ENCODE measurements at places on chromosomes 1 and 21.

DNA sequence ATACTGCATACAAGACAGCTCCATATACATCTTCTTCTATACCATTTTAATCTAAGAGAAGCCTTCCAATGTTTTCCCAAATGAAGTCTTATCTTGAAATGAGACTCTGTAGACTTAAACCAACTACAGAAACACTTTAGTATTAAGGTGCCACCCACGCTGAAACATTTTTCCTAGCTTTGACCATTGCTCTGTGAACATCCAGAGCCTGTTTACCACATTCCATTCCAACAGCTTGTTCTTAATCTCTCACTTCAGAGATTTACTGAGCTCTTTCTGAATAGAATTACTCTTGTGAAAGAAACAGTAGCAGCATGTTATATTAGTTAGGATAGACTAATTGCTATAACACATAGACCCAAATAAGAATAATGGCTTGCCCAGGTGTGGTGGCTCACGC, 19.6 kb upstream of the POGZ start:
- no peak overlapping the region for H3K4me3 ChIP-seq
- H3K27me3 ChIP-seq = no peaks in the 10 kb centered on the region
- H3K36me3 ChIP-seq = peaks cover 4% of the 10 kb centered on the region
- H3K4me1 ChIP-seq = no peaks in the 10 kb centered on the region

GRCh38 chr1:164228928-164229327, 330.1 kb upstream of the PBX1 start:
- H3K27ac ChIP-seq = no peak overlapping the region
- no peaks in the 10 kb centered on the region for H3K4me1 ChIP-seq
- no peak for DNase-seq
- H3K4me3 ChIP-seq = no peak overlapping the region

GRCh38 chr21:23743821-23744220, 1863.5 kb downstream of the MRPL39 start:
- DNase-seq = no peak
- H3K27ac ChIP-seq = no peak overlapping the region
- peaks cover 11% of the 10 kb centered on the region for H3K36me3 ChIP-seq
- H3K4me3 ChIP-seq = no peak overlapping the region
- H3K4me1 ChIP-seq = no peaks in the 10 kb centered on the region

- no peaks in the 10 kb centered on the region for H3K36me3 ChIP-seq
- H3K4me1 ChIP-seq = no peaks in the 10 kb centered on the region
- no peak overlapping the region for H3K27ac ChIP-seq
These were observed 60.6 kb upstream of the LRRC8B start for GRCh38 chr1:89464008-89464407.

GRCh38 chr1:43858324-43858723, 75.3 kb upstream of the ARTN start:
- H3K4me3 ChIP-seq = no peak overlapping the region
- H3K27me3 ChIP-seq = peaks cover 3% of the 10 kb centered on the region
- H3K27ac ChIP-seq = no peak overlapping the region
- no peaks in the 10 kb centered on the region for H3K4me1 ChIP-seq
- no peaks in the 10 kb centered on the region for H3K36me3 ChIP-seq

DNA sequence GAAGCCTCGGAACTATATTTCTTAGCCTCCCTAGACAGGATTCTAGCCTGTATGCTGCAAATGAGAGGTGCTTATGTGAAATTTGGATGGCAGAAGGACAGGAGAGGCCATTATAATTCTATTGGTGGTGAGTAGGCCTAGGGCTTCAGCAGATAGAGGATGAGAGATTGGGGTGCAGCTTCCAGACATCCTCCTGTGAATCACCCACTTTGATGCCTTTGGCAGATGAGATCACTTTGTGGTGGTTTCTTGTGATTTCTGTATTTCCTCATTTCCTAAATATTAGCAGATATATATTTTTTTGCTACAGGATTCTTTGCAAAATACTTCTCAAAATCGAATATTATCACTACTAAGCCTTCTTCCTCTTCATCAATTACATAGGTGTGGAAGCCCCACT, 37.3 kb downstream of the MFSD2A start:
- no peak for DNase-seq
- H3K27me3 ChIP-seq = no peaks in the 10 kb centered on the region
- H3K4me1 ChIP-seq = no peaks in the 10 kb centered on the region
- H3K27ac ChIP-seq = no peak overlapping the region

- no peaks in the 10 kb centered on the region for H3K36me3 ChIP-seq
- H3K4me1 ChIP-seq = peaks cover 22% of the 10 kb centered on the region
These were observed 636 bp downstream of the VAMP4 start for GRCh38 chr1:171740987-171741871.

Measured in glutamatergic neuron (in vitro differentiated cells).